Head of caudate nucleus (tissue), 42 donors: ENCODE measurements at places on chromosomes 7 and 10.

DNA sequence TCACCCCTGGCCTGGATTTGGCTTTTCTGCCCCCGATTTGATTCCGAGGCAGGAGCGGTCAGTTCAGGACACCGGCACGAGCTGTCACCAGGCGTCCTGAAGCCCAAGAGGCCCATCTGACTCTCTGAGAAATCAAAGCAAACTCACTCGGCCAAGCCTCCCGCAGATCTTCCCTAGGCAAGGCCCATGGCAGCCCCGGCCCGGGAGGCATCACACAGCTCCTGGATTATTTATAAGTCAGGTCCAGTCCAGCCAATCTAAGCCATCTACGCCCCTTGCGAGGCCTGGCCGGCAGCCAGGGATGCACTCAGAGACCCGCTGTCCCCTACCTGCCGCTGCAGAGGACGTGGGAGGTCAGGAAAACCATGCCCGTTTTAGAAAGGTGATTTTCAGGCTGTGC, 87.3 kb upstream of the DIP2C start:
- no peak for DNase-seq

- DNase-seq: no peak
These were observed 216.9 kb upstream of the FERD3L start for GRCh38 chr7:19362099-19362498.

- no peak for DNase-seq
These were observed 243.2 kb upstream of the TMEM229A start for GRCh38 chr7:124276005-124276622.

GRCh38 chr10:132526676-132527075, 10.9 kb upstream of the INPP5A start:
- DNase-seq: no peak

DNA sequence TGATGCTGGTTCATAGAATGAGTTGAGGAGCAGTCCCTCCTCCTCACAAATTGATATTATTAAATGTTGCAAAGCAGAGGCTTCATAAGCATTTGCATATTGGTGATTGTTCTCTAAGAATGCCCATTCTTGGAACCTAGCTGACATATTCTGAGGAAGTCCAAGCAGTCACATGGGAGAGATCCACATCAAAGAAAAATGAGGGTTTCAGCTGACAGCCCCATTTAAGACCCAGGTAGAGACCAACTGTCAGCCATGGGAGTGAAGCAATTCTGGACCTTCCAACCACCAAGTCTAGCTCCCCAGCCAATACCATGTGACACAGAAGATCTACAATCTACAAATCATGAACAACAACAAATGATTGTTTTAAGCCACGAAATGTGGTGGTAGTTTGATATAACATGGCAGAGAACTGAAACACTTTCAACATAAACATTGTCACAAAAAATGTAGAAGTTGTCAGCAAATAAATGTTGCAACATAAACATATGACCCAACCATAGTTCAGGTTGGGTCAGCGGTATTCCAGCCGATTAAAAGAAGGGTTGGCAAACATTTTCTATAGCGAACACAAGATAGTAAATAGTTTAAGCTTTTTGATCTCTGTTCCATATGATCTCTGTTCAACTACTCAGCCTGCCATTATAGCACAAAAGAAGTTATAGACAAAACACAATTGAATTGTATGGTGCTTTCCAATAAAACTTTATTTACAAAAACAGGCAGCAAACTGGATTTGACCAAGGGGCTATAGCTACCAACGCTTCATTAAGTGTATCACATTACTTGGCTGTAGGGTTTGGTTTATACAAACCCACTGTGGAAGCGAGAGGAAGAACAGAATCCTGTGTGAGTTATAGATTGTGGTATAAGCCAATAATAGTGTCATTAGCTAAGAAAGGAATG, 41.4 kb upstream of the MPP7 start:
- DNase-seq: no peak

DNA sequence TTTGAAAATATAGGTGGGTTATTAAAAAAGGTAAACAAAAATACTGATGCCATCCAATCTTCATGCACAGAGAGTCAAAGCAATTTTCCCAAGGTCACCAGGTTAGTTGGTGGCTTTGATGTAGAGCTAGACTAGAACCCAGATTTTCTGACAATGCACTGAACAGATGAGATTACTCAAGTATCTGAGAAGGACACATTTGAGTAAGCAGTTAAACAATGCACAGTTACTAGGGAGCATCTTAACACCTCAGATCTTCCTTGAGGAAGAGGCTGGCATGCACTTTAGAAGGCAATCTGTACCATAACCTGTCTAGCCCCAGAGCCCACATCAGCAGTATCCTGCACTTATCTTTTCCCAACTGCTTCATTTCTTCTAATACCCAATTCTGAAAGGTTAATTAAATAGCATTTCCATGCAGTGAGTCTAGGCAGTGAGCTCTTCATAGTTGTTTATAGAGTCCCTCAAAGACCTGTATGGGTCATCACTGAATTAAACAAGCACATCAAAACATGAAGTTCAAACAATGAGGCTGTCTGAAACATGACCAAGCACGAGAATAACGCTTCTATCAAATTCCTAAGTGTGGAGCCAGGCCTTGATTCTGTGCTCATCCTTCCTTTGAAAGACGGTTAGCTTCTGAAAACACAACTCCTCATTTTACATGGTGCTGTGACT, 38.2 kb upstream of the ANK3 start:
- DNase-seq: no peak

- DNase-seq: no peak
These were observed 75.7 kb downstream of the SPAG6 start for GRCh38 chr10:22420787-22421517.

DNA sequence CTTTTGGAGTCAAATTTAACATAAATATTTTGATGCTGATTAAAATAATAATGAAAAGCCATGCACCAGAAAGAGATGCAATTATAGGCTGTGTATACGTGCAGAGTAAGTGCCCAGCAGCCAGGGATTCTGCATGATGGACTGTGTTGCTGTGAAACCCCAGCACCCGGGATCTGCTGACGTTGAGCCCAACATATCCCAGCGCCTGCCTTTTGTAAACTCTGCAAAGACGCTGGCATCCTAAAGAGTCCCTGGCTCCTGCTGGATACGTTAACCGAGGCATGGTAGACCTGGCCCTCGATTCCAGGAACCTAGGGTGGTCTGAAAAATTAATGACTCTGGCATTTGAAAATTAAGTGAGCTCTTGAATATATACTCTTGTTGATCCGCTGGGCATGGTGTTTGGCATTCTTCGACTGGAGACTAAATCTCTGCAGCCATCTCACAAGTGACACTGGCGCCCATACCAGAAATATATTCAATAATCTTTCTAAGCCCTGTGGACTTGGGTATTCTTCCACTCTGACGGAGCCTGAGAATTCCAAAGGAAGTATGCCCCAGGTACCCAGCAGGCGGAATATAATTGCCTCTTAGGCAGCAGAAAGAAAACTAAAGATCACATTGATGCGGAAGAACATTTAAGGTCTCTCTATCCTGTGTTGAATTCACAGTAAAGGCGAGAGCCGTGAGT, 191.2 kb upstream of the SH2B2 start:
- DNase-seq: no peak

- DNase-seq: no peak
These were observed 175.3 kb upstream of the RHEB start for GRCh38 chr7:151694828-151695580.

DNA sequence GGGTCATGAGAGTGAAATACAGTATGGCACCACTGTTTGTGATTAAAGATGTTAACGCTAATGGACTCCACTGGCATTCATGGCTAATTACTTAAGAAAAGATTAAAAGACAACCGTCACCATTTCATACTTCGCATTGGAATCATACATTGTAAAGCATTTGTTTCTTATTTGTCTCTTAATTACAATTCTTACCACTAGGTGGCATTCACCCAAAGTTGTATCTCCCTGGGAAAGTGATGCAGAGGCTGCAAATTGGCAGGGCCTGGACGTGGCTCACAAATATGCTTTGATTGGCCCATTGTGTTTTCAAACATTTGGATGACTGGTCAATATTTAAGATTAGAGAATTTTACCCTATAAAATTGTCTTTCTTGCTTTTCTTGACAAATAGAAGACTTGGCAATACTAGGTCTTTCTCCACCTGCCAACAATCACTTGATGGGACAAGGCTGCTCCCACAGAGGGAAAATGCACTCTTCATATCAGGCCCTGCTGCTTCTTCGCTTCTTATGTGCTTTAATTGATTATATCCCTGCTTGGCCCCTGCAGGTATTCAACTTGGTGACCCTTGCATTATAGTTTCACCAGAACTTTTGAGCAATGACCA, 72.1 kb upstream of the STARD3NL start:
- no peak for DNase-seq

DNA sequence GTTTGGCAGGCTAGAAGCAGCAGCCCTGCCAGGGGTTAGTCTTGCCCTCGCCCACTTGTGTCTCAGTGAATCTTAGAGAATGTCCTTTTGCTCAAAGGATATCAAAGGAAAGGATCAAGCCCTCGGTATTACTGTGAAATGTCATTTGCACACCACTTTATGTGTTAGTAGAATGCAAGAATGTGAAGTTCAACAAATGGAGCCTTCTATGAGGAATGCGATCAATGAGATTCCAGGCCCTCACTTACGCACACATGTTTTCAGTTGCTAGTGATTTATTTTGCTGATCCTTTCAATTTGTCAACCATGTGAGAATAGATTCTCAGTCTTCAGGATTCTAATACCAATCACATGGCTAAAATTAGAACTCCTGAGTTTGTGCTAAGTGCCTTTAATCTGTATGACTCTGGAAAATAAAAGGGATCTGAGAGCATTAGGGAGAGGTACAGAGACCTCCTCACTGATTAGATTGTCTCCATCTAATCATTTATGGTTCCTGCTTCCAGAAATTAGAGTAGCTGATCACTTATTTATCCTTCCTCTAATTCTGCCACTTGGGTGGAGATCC, 123.0 kb upstream of the SP4 start:
- no peak for DNase-seq

DNA sequence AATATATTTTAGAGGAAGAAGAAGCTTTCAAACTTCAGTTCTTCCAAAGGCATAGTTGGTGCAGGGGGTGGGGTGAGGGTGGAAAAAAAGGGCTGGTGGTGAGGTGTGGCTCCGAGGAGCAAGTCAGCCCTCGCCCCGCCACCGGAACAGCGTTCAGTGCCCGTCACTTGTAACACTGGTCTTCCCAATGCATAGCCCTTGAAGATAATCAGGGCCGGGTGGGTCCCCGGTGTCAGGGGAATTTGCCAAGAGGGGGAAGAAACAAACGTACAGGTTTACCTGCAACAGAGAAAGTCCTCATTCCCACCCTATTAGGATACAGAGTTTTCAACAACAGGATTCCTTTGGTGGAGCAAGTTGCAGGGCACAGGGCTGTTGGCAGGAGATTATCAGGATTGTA, 1.5 kb downstream of the SVOPL start:
- no peak for DNase-seq

- DNase-seq: no peak
These were observed 30.3 kb upstream of the GPAM start for GRCh38 chr10:112213836-112214235.

DNA sequence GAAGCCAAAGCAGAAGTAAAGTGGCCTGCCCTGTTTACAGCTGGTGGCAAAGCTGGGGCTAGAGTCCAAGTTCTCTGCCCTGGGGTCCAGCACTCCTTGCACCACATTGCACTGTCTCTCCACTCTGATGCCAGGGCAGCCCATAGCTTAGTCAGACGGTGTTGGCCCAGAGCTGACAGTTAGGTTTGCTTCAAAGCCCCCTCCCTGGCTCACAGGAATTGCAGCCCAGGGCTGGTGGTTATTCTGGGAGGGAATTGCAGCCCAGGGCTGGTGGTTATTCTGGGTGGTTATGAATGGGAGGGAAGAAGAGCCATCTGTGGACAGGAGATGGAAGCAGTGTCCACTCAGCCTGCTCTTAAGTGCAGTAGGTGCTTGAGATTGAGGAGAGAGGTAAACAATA, 88.9 kb downstream of the SCRN1 start:
- DNase-seq: no peak

DNA sequence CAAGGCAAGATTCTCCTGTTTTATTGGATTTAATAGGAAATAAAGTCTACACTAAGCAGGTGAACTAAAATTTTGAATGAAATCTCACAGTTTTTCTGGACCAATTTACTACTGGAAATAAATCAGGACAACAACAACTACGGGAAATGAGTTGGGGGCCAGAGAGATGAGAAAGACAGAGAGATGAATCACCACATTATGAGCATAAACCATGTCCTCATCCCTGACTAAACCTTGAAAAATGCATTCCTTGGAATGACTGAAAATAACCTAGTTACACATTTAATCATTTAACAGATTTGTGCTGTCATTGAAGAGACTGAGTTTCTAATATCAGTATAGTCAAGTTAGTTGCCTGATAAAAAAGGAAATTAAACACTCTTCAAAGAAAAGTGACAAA, 608.4 kb upstream of the KCND2 start:
- no peak for DNase-seq

DNA sequence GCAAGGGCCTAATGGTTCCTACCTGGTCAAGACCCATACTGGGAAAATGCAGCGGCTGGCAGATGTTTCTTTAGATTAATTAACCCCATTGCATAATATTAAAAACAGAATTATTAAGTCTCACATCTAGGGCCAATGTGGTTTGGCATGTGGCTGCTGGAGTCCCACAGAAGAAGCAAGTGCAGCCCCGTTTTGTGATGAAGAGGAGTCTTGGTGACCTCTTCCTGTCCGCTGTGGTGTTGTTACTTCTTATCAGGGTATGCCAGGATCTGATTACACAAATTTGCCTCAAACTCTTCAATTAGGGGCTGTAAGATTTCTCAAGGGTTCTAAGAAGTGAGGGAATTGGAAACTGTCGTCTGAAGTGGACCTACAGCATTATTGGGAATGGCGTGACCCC, 240.3 kb downstream of the SEC23IP start:
- no peak for DNase-seq

GRCh38 chr10:47329855-47330254, 7.6 kb downstream of the GDF2 start:
- no peak for DNase-seq

DNA sequence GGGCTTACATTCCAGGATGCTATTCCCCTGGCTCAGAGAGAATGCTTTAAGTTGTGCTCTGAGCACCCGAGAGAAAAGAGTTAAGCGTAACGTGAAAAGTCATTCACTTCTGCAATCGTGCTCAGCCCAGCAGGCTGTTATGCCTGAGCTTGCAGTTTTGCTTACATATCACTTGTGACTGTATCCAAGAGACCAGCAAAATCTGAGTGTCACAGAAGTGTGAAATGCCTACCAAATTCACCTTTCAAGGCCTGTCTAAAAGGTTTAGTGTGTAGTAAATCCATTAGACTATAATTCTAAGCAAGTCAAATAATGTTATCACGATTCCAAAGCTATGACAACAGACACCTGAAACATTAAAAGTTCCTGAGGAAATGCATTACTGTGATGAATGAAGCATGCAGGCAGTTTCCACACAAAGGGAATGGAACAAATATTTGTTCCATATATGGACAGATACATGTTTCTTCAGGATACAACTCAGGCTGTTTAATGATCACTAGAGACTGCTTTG, 20.1 kb downstream of the ITGB1 start:
- DNase-seq: no peak
